Stimulated activated CD8-positive, alpha-beta memory T cell treated with anti-CD3 and anti-CD28 coated beads, Interleukin-2, amount 100 ng/mL, for 1 hour (primary cell): ENCODE measurements at places on chromosomes 1 and 21.

DNA sequence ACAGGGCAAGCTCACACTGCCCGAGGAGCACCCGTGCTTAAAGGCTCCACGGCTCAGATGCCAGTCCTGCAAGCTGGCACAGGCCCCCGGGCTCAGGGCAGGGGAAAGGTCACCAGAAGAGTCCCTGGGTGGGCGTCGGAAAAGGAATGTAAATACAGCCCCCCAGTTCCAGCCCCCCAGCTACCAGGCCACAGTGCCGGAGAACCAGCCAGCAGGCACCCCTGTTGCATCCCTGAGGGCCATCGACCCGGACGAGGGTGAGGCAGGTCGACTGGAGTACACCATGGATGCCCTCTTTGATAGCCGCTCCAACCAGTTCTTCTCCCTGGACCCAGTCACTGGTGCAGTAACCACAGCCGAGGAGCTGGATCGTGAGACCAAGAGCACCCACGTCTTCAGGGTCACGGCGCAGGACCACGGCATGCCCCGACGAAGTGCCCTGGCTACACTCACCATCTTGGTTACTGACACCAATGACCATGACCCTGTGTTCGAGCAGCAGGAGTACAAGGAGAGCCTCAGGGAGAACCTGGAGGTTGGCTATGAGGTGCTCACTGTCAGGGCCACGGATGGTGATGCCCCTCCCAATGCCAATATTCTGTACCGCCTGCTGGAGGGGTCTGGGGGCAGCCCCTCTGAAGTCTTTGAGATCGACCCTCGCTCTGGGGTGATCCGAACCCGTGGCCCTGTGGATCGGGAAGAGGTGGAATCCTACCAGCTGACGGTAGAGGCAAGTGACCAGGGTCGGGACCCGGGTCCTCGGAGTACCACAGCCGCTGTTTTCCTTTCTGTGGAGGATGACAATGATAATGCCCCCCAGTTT, 1.3 kb downstream of the CELSR2 start:
- no peak for DNase-seq

GRCh38 chr1:93440706-93441105, 7.2 kb upstream of the FNBP1L start:
- DNase-seq = no peak

DNA sequence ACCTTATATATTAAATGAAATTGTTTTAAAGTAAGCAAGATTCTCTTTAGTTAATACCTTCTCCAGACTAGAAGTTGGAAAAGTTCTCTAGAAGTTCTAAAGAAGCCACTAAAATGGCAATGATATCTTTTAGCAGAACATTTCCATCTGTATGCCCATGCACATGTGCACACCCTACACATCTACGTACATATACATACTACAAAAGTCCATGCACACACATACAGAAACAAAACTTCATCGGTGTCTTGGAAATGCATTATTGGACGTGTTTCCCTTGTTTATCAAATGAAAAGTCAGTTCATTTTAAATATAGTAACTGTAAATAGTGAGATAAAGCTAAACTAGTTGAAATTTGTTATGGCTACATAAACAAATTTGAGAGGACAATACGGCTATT, 114.4 kb downstream of the KCNT2 start:
- DNase-seq = no peak

DNA sequence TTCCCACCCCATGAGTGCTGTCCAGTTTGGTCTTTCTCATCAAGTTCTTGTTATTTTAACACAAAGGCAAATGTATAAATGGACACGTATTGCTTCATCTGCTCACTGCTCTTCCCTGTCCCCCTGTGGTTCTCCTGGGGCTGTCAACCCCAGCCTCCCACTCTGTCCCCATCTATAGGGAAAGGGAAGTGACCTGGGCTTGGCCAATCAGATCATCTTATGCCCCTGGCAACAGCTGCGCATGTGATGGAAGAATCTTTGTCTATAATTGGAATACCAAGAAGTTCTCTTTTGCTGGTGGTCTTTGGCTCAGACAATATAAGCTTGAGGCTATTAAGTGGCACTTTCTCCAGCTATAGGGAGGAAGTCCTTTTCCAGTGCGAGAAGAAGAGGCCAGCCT, 4.7 kb upstream of the CCSAP start:
- no peak for DNase-seq

DNA sequence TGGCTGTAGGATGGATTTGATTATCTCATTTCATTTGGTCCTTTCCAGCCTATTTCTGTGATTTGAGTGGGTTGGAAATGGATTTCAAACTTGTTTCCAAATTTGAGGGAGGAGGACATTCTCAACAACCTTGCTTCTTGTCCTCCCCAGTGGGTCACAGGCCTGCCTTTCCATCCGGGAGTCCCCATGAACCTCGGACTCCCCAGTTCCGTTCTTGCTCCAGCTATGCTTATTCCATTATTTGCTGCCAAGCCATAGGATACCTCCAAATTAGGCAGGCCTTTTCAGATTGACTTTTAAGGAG, 97.8 kb downstream of the DUSP10 start:
- DNase-seq = no peak

- DNase-seq = peak; percentile 7
Measured at GRCh38 chr1:224497714-224498573, 63.3 kb upstream of the WDR26 start.
